ENCODE measurements at places on chromosomes 12 and 14.

- DNase-seq: no peak
These were observed 16.2 kb downstream of the TWF1 start for GRCh38 chr12:43789941-43790340.

DNA sequence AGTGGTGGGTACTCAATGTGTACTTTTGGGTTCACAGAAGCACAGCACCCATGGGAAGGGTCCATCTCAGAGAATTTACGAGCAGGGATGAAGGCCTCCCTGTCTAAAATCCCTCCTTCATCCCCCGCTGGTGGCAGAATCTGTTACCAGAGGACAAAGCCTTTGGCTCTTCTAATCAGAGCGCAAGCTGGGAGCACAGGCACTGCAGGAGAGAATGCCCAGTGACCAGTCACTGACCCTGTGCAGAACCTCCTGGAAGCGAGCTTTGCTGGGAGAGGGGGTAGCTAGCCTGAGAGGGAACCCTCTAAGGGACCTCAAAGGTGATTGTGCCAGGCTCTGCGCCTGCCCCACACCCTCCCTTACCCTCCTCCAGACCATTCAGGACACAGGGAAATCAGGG lies 1.5 kb upstream of the GPR162 start:
- no peak for DNase-seq

DNA sequence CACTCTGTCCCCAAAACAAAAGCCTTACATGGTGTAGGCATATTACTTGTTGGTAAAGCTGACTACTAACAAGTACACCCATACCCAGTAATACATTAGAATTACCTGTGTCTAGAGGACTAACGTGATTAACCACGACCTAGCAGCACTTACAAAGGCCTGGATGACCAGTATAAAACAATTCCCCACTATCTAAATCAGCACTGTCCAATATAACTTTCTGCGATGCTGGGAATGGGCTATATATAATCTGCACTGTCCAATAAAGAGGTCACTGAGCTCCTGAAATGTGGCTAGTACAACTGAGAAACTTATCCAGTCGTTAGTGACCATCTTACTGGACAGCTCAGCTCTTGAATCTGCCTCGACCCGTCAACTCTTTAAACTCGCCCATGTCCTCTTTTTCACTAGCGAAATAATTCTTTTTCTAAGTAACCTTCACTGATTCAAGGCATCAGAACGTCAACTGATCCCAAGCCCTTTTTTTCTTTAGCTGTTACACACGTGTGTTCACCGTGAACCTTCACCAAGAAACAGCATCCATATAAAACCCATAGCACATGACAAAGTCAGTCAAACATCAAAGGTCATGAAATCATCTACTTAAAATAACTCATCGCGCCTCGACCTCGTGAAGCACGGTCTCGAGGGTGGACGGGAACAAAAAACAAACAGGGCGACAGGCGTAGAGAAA lies 905 bp upstream of the CIPC start:
- DNase-seq: no peak

- no peak for DNase-seq
These were observed 16.0 kb upstream of the FBLN5 start for GRCh38 chr14:91963465-91963864.

GRCh38 chr14:68391311-68392014 lies 401.4 kb downstream of the ZFP36L1 start:
- no peak for DNase-seq

- DNase-seq: no peak
These were observed 250.5 kb downstream of the DPF3 start for GRCh38 chr14:72643317-72643801.

GRCh38 chr12:62933220-62933601 lies 1.7 kb downstream of the PPM1H start:
- DNase-seq: peak; percentile 48

DNA sequence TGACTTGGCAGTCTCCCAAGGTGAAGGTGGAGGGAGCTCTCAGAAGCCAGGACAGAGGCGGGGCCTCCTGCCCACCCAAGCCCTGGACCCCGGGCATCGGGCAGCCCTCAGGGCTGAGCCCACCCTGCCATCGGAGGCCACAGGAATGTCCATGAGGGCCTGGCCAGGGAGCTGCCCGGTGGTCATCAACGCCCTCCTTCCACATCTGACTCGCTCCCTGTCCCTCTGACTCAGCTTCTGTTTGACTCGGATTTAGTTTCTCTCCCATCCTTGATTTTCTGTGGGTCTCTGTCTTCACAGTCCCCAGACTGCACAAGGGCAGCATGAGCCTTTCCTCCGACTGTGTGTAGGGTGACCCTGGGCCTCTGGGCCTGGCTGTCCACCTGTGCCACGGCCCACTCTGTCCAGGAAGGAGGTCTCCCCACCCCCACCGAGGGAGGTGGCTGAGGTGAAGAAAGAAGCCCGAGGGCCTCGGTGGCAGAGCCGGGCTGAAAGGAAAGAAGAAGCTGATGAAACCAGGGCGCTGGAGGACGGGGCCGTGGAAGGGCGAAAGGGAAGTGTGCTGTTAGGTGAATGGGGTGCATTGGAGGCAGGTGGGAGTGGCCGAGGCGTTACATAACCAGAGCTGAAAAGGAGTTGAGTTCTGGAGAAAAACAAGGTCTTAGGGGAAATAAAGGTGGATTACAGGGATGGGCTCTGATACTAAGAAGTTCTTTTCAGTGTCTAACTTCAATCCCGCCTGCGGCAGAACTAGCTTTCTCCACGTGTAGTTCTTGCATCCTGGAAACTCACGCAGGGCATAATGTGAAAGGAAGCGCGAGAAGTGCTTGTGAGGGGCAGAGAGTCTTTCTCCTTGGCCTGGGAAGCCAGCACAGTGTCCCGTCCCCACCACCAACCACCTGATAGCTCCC lies 16.7 kb upstream of the TMEM106C start:
- no peak for DNase-seq

GRCh38 chr12:2998789-2999264 lies 39.6 kb downstream of the TEAD4 start:
- no peak for DNase-seq

DNA sequence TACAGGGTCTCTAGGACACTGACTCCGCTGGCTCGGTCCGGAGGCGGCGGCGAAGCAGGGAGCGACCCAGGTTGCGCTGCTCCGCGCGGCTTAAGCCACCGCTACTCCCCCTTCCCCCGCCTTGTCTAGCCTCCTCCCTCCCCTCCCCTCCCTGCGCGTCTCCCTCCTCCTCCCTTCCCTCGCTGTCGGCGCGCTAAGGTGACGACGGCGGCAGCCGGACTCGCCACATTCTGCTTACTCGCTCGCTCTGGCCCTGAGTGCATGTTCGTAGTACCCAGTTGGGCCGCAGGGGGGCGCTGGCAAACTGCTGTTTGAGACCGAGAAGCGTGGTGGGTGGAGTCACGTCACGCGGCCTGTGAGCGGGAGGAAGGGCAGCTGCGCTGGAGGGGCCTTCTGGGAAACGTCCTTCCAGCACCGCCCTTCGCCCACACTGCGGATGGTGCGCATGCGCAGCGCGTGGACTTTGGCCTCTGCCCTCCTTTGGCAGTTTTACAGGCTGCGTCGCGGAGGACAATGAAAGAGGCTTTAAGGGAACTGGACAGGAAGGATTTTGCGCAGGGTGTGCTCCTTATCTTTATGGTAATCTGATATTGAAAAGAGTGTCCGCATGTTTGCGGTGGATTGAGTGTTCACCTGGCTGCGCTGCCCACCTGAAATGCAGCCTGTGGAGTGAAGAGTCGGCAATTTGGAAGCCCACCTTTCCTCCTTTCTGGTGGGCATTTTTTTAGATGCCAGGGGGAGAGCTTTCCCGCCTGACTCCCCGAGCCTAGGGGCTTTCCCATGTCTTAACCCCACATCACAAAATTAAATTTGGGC lies at the start of gene SCAF11:
SCAF11 (minus strand) TSS at position 107 of the 816 bp plus-strand sequence. CDS start 26,407 bp downstream, outside the sequence.
- peak; percentile 89 for DNase-seq

GRCh38 chr12:104356231-104357115 lies 52.9 kb downstream of the EID3 start:
- DNase-seq: no peak

- DNase-seq: no peak
These were observed 93.7 kb downstream of the HMGA2 start for GRCh38 chr12:65918021-65918420.

DNA sequence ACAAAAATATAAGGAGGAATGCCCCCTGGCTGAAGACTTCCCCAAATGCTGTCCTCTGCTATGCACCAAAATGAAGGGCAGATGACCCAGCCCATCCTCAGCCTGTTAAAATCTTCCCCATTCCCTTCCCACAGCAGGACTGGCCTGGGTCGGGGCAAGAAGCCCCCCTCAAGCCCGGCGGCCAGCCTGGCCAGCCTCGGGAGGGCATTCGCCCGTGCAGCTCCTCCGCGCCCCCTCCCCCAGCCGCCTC lies 413 bp downstream of the RARG start:
- no peak for DNase-seq

GRCh38 chr14:92456215-92457015 lies 57.2 kb upstream of the RIN3 start:
- DNase-seq: peak; percentile 51

- no peak for DNase-seq
These were observed 3.4 kb downstream of the TAS2R30 start for GRCh38 chr12:11130999-11131398.

GRCh38 chr12:86659985-86660384 lies 403.8 kb upstream of the MGAT4C start:
- DNase-seq: no peak

GRCh38 chr12:83067981-83068380 lies 381.3 kb downstream of the TMTC2 start:
- DNase-seq: no peak

DNA sequence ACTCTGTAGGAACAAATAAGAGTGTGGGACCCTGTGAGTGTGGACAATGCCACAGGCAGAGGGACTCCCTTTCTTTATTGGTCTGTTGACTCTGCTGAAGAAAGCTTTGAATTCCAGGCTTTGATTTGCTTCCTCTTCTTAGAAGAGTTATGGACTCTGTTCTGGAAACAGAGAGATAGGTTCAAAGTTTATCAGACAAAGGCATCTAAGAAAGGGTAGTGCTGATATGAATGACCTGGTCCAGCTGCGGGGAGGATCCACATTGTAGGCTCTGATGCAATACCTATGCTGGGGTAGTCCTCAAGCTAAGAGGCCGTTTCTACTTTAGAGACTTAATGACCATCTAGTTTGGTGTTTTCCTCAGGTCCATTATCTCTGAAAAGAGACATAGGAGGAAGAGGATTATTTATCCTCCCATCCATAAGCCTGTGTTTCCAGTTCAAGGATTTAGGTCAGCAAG lies 10.7 kb upstream of the IKZF4 start:
- DNase-seq: peak; percentile 35

DNA sequence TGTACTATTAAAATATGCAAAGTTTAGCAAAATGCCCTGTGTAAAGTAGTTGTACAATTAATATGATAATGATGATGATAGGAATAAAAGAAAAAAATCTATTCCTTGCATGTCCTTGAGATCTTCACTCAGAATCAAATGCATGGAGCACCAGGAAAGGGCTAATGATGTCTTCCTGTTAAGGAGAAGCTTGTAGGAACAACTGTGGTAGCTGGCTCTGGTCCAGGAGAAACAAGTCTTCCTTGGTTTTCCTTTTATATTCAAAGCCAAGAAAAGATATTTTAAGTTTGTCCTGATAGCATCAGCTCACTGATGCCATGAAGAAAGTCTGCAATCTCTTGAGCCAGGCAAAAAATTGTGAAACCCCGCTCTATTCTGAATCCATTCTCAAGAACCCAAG lies 138.9 kb downstream of the PIK3C2G start:
- no peak for DNase-seq

- DNase-seq: no peak
These were observed 42.6 kb upstream of the MED13L start for GRCh38 chr12:116319898-116320621.

- DNase-seq: peak; percentile 87
These were observed 43.0 kb upstream of the TSPAN9 start for GRCh38 chr12:3034067-3034750.

GRCh38 chr12:59388176-59388575 lies 207.7 kb upstream of the SLC16A7 start:
- DNase-seq: no peak

GRCh38 chr14:105193916-105194782 lies 13.0 kb upstream of the NUDT14 start:
- DNase-seq: no peak

- DNase-seq: no peak
These were observed 32.9 kb downstream of the ZFYVE21 start for GRCh38 chr14:103748534-103748857.

GRCh38 chr14:54048736-54049135 lies 92.1 kb upstream of the BMP4 start:
- no peak for DNase-seq

DNA sequence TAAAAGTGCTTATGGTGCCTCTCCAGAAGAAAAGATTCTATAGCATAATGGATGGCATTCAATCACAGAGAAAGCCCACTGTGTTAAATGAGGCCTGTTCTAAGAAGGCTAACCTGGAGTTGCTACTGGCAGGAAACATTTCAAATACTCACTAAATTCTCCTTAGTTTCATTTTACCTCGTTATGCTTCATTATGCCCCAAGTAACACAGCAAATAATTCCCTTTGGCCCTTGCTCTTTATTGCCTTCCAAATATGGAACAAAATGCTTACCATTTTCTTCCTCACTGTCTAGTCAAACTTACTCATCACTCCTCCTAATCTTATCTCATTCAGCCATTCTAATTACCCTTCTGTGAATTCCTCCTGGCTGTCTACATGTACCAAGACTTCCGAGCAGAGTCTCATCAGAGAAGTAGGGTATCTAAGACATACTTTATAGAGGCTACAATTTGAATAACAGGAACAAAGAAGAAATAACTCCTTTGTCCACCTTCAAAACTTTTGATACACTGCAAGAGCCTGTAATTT lies 292.1 kb upstream of the CLEC14A start:
- DNase-seq: no peak

GRCh38 chr12:79689477-79690141 lies 1.2 kb downstream of the PAWR start:
- DNase-seq: peak; percentile 39

Measured in HuH-7.5 (cell line).